ENCODE measurements at places on chromosomes 6 and 20. TPM values are rescaled to one million over a fixed set of nuclear protein-coding genes. Genes with fewer than 3 reads are reported as not detected.

The LAMA2 gene
- total RNA-seq = 325 TPM

The ERGIC3 gene
- total RNA-seq = 207 TPM

The REM1 gene
- total RNA-seq = 1.8 TPM

The FAM83C gene
- not detected for total RNA-seq

The TRIM10 gene
- total RNA-seq = not detected

The SIRPD gene
- total RNA-seq = not detected

The RIMS4 gene
- 0.44 TPM for total RNA-seq

The VSX1 gene
- total RNA-seq = not detected

The HSPA12B gene
- total RNA-seq = 8.0 TPM

The ZBTB22 gene
- 5.9 TPM for total RNA-seq

The ZNF335 gene
- 15.6 TPM for total RNA-seq

The RNF182 gene
- total RNA-seq = 1.3 TPM

The TBXT gene
- total RNA-seq = not detected

The MACROD2 gene
- total RNA-seq = 11.3 TPM

The SUMO4 gene
- 6.7 TPM for total RNA-seq

The CCDC170 gene
- total RNA-seq = 8.8 TPM

The BEND6 gene
- 0.98 TPM for total RNA-seq

The PNPLA1 gene
- total RNA-seq = not detected
